ENCODE measurements at places on chromosomes 3 and 15.

- no peak for DNase-seq
Measured at GRCh38 chr15:76334438-76335306, 1.9 kb upstream of the ISL2 start.

- DNase-seq = no peak
Measured at GRCh38 chr3:10917176-10917575, 75.4 kb upstream of the SLC6A1 start.

- DNase-seq = no peak
Measured at GRCh38 chr3:114310695-114311094, 16.9 kb downstream of the TIGIT start.

DNA sequence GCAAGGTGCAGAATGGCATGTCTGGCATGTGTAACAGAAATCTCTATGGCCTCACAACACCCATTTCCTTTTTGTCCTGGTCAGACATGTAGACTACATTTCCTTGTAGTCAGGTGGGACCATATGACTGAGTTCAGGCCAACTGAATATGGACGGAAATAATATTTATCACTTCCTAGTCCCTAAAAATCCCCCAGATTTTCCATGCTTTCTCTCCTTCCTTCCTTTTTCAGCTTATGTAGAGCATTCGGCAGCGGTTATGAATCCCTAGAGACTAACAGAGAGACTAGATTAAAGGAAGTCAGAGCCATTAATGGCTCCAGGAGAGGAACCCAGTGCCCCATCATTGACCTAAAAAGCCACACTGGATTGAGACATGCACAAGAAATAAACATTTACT is 35.8 kb downstream of the SLC9A9 start:
- no peak for DNase-seq

GRCh38 chr3:105688821-105689220 is 180.0 kb downstream of the CBLB start:
- no peak for DNase-seq

- DNase-seq = peak; percentile 3
Measured at GRCh38 chr3:177374323-177374722, 177.0 kb upstream of the TBL1XR1 start.

DNA sequence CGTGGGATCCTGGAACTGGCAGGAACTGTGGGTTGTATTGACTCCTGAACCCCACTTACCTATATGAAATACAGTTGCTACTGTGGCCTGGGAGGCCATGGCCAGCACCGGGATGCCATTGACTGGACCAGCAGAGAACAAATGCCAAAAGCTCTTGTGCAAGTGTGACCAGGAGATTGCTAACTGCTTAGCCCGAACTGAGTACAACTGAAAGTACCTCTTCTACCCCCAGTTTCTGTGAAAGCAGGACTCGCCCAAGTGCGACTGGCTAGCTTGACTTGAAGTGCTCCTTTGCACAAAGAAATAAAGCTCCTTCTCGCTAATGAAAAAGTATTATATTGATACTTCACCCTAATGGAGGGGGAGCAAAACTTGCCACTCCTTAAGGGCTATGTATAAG is 101.3 kb upstream of the ATP11B start:
- DNase-seq = no peak
